ENCODE measurements at places on chromosomes 7 and 10.

DNA sequence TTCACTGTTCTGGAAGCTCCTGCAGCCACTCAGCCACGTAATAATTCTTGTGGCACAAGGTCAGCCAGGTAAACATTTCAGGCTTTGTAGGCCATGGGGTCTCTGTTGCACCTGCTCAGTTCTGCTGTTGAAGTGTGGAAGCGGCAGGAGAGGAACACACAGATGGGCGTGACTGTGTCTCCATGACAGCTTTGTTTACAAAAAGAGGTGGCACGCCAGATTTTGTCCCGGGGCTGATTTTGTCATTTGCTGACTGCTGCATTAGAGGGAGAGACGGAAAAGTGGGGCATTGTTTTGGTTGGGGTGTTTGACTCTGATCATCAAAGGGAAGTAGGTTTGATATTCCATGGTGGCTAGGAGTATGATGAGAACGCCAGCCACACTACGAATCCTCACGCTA is 103.1 kb downstream of the PRKAG2 start:
- DNase-seq: no peak

DNA sequence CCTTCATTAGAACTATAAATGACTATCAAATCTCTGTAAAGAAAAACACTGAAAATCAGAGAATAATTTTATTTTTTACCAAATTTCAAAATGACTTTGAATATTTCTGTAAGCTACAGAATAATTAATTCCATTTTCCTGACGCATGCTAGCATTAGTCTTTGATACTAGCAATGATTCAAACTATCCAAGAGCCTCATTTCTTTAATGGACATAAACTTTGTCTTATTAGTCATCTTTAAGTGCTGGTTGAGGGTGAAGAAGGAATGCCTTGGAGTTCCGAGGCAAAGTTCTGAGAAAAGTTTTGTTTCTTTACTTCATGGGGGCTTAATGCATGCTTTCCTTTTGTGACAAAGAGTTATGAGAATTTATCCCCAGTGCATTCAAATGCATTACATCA is 137.3 kb downstream of the AGMO start:
- DNase-seq: no peak

GRCh38 chr7:77504951-77505350 is 32.1 kb upstream of the PTPN12 start:
- DNase-seq: no peak

- DNase-seq: no peak
Observed at GRCh38 chr10:123864923-123865322, 26.7 kb downstream of the CPXM2 start.

GRCh38 chr7:105112440-105113418 is 98.7 kb downstream of the KMT2E start:
- no peak for DNase-seq

GRCh38 chr7:98137826-98138151 is 31.1 kb downstream of the LMTK2 start:
- DNase-seq: no peak

GRCh38 chr7:94297397-94297838 is 97.3 kb upstream of the COL1A2 start:
- peak; percentile 43 for DNase-seq

- DNase-seq: no peak
Observed at GRCh38 chr10:44292390-44293002, 92.4 kb downstream of the CXCL12 start.

DNA sequence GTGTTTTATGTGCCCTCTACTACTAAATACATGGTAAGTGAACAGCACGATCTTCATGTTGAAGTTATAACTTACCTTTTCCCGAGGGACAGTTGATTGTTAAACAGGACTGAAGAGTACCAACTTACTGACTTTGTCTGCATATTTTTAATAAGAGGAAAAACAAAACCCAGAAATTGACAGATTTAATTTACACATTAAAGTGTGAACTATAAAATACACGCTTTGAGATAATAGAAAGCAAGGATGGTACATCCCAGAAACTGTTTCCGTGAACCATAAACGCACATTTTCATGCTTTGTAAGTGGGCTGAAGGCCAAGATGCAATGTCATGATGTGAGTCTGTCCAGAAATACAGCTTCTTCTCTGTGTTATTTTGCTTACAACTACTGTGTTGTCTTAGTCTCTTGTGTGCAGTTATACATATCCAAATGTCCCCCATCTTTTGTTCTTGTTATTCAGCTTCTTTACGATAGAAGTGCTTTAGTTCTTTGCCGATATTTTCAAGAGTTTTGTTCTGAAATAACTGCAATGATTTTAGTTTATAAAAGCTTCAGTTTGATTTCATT is 190.1 kb downstream of the MLLT10 start:
- DNase-seq: peak; percentile 81

DNA sequence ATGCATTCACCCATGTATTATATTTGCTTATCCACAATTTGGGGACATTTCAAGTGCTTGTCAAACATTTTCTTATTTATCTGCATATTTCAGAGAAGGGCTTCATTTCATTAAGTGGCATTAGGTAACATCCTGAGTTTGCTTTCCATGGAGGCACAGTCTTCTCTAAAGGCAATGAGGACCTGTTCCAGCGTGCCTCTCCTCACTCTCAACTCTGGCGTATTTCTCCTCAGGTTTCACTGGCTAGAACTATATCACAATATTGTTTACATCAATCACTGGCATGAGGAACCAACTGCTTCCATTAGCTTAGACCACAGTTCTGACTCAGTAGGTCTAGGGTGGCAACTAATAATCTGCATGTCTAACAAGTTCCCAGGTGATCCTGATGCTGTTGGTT is 177.2 kb downstream of the TAX1BP1 start:
- DNase-seq: peak; percentile 12

GRCh38 chr7:46461334-46461777 is 540.3 kb upstream of the IGFBP3 start:
- no peak for DNase-seq

GRCh38 chr10:110076559-110077318 is 69.0 kb downstream of the ADD3 start:
- DNase-seq: peak; percentile 57

- DNase-seq: no peak
Observed at GRCh38 chr10:128568041-128568440, 441.8 kb upstream of the MKI67 start.

GRCh38 chr10:113240736-113241135 is 290.7 kb downstream of the TCF7L2 start:
- DNase-seq: no peak

GRCh38 chr7:131737746-131738465 is 181.5 kb upstream of the PODXL start:
- DNase-seq: no peak

Measured in tongue (tissue), 3 donors.